ENCODE measurements at places on chromosomes 13 and 19.
A peak's percentile ranks its signal among the peaks of the same experiment; 100 is the strongest.

GRCh38 chr13:67934617-67935330 lies 704.6 kb upstream of the PCDH9 start:
- DNase-seq = no peak

DNA sequence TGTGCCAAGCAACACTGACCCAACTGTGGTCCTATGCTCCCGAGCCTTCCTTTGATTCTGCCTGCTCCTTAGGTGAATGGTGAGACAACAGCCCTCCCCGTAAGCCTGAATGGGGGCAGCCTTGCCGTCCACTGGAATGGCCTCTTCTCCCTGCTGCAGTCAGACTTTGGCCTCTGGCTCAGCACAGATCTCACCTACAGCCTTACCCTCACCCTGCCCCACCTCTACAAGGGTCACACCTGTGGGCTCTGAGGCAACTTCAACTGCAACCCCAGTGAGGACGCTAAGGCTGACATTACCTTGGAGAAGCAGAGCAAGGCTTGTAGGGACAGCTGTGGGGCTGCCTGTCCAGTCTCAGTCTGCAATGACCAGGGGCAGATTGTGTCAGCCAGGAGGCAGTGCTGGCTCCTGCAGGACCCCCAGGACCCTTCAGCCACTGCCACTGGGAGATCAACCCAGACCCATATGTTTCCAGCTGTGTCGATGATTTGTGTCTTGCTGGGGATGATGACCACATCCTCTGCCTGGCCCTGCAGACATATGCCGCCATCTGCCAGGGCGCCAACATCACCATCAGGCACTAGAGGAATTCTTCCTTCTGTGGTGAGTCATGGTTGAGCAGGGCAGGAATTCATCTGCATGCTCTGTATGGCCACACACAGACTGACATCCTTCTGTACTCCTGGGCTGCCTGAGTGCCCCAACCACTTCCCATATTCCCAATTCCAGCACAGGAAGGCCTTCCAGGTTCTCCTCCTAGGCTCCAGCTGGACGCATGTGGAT lies 27.3 kb upstream of the FXYD3 start:
- DNase-seq = no peak

- no peak for DNase-seq
Measured at GRCh38 chr19:45574526-45574925, 10.1 kb downstream of the OPA3 start.

- DNase-seq = no peak
Measured at GRCh38 chr19:30689474-30689873, 317.3 kb downstream of the ZNF536 start.

DNA sequence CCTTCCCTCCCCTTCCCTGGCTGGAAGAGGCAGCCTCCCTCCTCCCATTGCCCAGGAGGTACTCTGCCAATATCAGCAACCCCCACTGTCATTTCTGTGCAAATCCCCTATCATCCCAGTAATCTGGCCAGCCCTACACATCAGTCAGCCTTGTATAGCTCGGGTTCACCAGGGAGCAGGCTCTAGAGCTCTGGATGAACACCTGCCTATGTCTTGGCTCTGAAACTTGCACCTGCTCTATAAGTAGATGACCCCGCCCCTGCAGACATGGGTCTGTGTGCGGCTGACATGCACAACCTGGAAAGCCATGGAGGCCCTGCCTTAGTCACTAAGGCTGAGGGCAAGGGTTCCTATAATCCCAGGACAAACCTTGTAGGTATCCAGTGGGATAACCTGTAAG lies 1042.9 kb downstream of the UQCRFS1 start:
- no peak for DNase-seq

- DNase-seq = no peak
Measured at GRCh38 chr19:33685541-33685940, 63.8 kb downstream of the CHST8 start.

GRCh38 chr13:31038834-31039552 lies 106.5 kb downstream of the TEX26 start:
- peak; percentile 44 for DNase-seq
